Activated CD8-positive, alpha-beta memory T cell treated with anti-CD3 and anti-CD28 coated beads, Interleukin-2, amount 10 ng/mL, durations not matched to agents 7 days and 5 days (primary cell): ENCODE measurements at places on chromosomes 4 and X. TPM values are rescaled to one million over a fixed set of nuclear protein-coding genes. Genes with fewer than 3 reads are reported as not detected.

GRCh38 chr4:109560687-109561461, 828 bp downstream of the MCUB start:
- H3K27me3 ChIP-seq, result no peaks in the 10 kb centered on the region
- H3K4me3 ChIP-seq, result peak overlapping the region; percentile 93
- H3K27ac ChIP-seq, result peak overlapping the region; percentile 96
- peaks cover 24% of the 10 kb centered on the region for H3K36me3 ChIP-seq
- DNase-seq, result peak; percentile 79
- peaks cover 43% of the 10 kb centered on the region for H3K4me1 ChIP-seq

DNA sequence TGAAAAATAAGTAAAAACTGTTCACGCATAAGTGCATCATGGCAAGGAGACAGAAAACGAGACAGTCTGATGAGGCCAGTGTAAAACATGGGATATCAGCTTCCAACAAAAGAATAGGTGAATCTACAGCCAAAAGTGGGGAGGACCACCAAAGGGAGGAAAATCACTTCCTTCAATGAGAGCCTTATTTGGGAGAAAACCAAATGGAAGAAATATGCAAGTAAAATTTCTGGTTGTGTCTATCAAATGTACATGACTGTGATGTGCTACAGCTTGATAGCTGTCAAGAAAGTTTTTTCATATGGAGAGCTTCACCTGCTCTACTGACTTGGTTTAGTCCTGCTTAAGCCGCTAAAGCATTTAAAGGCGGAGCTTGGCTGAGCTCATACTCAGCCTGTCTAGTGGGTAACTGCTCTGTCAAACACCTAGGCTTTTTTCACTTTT, 66.2 kb downstream of the MAGEA1 start:
- peaks cover 23% of the 10 kb centered on the region for H3K27me3 ChIP-seq
- no peak overlapping the region for H3K4me3 ChIP-seq
- H3K4me1 ChIP-seq, result no peaks in the 10 kb centered on the region
- no peak for DNase-seq
- H3K36me3 ChIP-seq, result no peaks in the 10 kb centered on the region
- H3K27ac ChIP-seq, result no peak overlapping the region

GRCh38 chrX:9349572-9350494, 115.0 kb upstream of the TBL1X start:
- peaks cover 10% of the 10 kb centered on the region for H3K36me3 ChIP-seq
- no peak overlapping the region for H3K27ac ChIP-seq
- H3K27me3 ChIP-seq, result no peaks in the 10 kb centered on the region
- DNase-seq, result no peak
- H3K4me1 ChIP-seq, result peaks cover 35% of the 10 kb centered on the region

DNA sequence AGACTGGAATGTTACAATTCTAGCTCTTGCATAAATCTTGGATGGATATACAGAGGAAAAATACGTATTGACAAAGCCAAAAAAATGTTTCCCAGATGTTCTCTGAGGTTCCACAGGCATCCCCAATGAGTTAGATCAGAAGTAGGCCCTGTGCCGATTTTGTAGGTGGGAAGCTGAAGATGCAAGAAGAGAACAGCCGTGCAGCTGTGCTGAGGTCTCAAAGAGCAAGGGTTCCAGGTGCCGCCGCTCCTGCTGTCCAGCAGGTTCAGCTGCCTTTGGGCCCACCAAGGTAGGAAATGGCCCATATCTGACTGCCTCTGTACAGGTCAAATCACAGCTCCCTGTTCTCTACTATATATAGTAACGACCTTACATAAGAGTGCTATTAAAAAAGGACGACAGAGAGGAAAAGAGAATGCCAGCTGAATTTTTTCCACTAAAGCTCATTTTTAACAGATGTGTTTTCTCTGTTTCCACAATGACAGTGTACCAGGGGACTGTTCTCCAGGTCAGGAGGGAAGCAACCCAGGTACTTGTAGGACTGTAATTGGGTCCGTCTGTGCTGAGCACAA, 155.6 kb downstream of the CBR4 start:
- H3K27ac ChIP-seq, result no peak overlapping the region
- peaks cover 3% of the 10 kb centered on the region for H3K36me3 ChIP-seq
- H3K4me1 ChIP-seq, result peaks cover 31% of the 10 kb centered on the region
- peaks cover 2% of the 10 kb centered on the region for H3K27me3 ChIP-seq
- DNase-seq, result no peak
- no peak overlapping the region for H3K4me3 ChIP-seq

GRCh38 chr4:23219779-23220408, 527.2 kb downstream of the GBA3 start:
- no peaks in the 10 kb centered on the region for H3K36me3 ChIP-seq
- no peaks in the 10 kb centered on the region for H3K4me1 ChIP-seq
- H3K27ac ChIP-seq, result no peak overlapping the region
- DNase-seq, result no peak
- H3K27me3 ChIP-seq, result no peaks in the 10 kb centered on the region
- no peak overlapping the region for H3K4me3 ChIP-seq

- no peak for DNase-seq
- H3K4me1 ChIP-seq, result no peaks in the 10 kb centered on the region
- no peak overlapping the region for H3K27ac ChIP-seq
Observed at GRCh38 chrX:36640232-36640631, 367.9 kb upstream of the FAM47C start.

PCDH18 gene
- total RNA-seq, result not detected

DNA sequence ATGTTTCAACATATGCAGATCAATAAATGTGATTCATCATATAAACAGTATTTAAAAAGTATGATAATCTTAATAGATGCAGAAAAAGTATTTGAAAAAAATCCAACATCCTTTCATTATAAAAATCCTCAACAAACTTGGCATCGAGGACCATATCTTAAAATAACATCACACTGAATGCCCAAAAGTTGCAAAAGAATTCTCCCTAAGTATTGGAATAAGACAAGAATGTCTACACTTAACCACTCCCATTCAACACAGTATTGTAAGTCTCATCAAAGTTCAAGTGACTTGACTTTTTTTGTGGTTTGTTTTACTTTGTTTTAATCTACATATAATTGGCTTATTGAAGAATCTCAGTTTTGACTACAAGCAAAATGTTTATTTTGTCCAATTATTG, 779.0 kb upstream of the SLIT2 start:
- no peaks in the 10 kb centered on the region for H3K36me3 ChIP-seq
- no peaks in the 10 kb centered on the region for H3K4me1 ChIP-seq
- no peak for DNase-seq
- no peak overlapping the region for H3K27ac ChIP-seq

CHRDL1 gene
- not detected for total RNA-seq

DNA sequence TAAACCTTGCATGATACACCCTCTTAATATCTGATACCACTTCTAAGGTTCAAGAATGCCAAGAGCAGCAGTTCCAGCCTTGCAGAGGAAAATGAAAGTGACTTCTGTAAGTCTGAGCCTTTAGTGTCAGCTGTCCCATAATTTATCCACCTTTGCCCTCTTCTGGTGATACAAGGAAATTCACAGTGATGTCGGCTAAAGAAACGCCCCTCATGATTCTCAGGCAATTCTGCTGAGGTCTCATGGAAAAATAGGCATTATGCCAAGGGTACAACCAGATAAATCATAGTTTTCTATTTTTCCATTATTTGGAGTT, 172.2 kb upstream of the CXCL13 start:
- H3K27ac ChIP-seq, result peak overlapping the region; percentile 8
- no peaks in the 10 kb centered on the region for H3K36me3 ChIP-seq
- H3K4me3 ChIP-seq, result no peak overlapping the region
- H3K4me1 ChIP-seq, result peaks cover 6% of the 10 kb centered on the region
- DNase-seq, result peak; percentile 41

DNA sequence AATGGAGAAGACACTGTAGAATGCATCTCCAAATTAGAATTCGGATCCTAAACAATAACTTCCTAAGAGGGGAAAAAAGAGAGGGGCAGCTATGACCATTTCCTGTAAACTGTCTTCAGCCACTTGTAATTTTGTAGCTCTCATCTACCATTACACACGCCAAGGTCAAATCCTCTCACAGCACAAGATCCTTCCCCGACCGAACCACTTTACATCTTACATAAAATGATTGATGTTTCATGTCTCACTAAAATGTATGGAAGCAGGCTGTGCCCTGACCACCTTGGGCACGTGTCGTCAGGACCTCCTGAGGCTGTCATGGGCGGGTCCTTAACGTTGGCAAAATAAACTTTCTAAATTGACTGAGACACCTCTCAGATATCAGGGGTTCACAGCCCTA, 24.1 kb upstream of the PBDC1 start:
- DNase-seq, result peak; percentile 77
- H3K27ac ChIP-seq, result peak overlapping the region; percentile 99
- H3K4me3 ChIP-seq, result peak overlapping the region; percentile 73
- no peaks in the 10 kb centered on the region for H3K36me3 ChIP-seq
- peaks cover 14% of the 10 kb centered on the region for H3K4me1 ChIP-seq
- no peaks in the 10 kb centered on the region for H3K27me3 ChIP-seq

RPS6KA3 gene
- 60.5 TPM for total RNA-seq

ODAPH gene
- total RNA-seq, result 0.41 TPM
